ENCODE measurements at places on chromosomes 2 and 18. TPM values are rescaled to one million over a fixed set of nuclear protein-coding genes. Genes with fewer than 3 reads are reported as not detected.
A peak's percentile ranks its signal among the peaks of the same experiment; 100 is the strongest.

The CHRNG gene
- total RNA-seq: not detected

DNA sequence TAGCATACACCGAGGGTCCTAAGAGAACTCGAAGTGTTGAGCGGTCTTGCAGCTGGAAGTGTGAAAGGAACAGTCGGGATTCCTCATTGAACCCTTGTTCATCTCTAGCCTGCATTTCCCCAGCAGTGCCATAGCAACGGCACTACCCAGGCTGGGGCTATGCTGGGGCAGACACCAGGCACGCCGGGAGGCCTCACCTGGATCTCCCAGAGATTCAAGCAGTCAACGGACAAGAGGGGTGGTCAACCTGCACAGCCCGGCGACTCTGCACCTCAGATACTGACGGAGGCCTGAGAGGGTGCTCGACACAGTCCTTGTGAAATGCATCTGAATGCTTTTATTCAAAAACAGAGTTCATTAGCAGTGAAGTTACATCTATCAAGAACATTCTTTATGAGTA is 604.2 kb downstream of the GALR1 start:
- no peak for DNase-seq
- H3K4me1 ChIP-seq: peaks cover 3% of the 10 kb centered on the region
- H3K27ac ChIP-seq: no peak overlapping the region
- no peak overlapping the region for H3K4me3 ChIP-seq
- H3K36me3 ChIP-seq: no peaks in the 10 kb centered on the region

GRCh38 chr2:34737146-34737545 is 1138.0 kb upstream of the FAM98A start:
- H3K27me3 ChIP-seq: peaks cover 13% of the 10 kb centered on the region
- DNase-seq: no peak
- peaks cover 18% of the 10 kb centered on the region for H3K4me1 ChIP-seq
- no peaks in the 10 kb centered on the region for H3K36me3 ChIP-seq
- H3K4me3 ChIP-seq: no peak overlapping the region
- H3K27ac ChIP-seq: no peak overlapping the region

GRCh38 chr2:86254576-86255538 is 55.6 kb downstream of the MRPL35 start:
- H3K4me1 ChIP-seq: no peaks in the 10 kb centered on the region
- DNase-seq: no peak
- no peak overlapping the region for H3K27ac ChIP-seq
- H3K4me3 ChIP-seq: no peak overlapping the region

The MEIS1 gene
- total RNA-seq: 306 TPM

- H3K4me3 ChIP-seq: peak overlapping the region; percentile 99
- H3K27ac ChIP-seq: peak overlapping the region; percentile 99
- peaks cover 29% of the 10 kb centered on the region for H3K36me3 ChIP-seq
- no peak for DNase-seq
- H3K4me1 ChIP-seq: peaks cover 19% of the 10 kb centered on the region
These were observed 571 bp downstream of the EEF1B2 start for GRCh38 chr2:206160125-206160806.

DNA sequence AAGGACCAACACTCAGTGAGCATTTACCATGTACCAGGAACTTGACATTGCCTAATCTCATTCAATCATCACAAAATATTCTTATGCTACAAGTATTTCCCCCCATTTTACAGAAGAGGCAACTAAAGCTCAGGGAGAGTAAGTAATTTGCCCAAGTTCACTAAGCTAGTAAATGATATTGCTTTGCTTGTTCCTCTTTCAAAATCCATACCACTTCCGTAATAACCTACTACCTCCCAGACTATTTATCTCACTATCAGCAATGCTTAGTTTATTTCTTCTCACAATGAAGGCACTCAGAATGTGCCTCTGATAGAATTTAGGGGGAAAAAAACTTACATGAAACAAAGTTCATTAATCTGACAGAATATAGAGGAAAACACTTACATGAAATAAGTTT is 1070.9 kb upstream of the FANCL start:
- H3K4me3 ChIP-seq: no peak overlapping the region
- no peaks in the 10 kb centered on the region for H3K27me3 ChIP-seq
- no peak overlapping the region for H3K27ac ChIP-seq
- no peaks in the 10 kb centered on the region for H3K36me3 ChIP-seq

DNA sequence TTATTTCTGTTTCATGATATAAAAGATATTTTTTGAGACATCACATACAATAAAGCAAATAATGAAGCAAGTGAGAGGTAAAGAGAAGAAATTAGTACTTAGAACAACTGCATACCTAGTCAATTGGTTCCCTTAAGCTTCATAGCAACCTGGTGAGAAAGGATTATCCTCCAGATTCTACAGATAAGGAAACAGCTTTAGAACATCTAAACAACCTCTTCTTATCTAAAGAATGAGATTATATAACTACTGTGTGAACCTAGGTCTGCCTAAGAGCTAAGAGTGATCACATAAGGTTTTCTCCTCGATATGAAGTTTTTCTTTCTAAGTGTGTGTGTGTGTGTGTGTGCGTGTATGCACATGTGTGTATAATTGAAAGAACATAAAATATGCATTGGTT is 265.1 kb downstream of the NOL4 start:
- DNase-seq: no peak
- no peak overlapping the region for H3K4me3 ChIP-seq
- H3K4me1 ChIP-seq: peaks cover 11% of the 10 kb centered on the region
- H3K36me3 ChIP-seq: no peaks in the 10 kb centered on the region
- no peak overlapping the region for H3K27ac ChIP-seq

The BUB1 gene
- total RNA-seq: 25.4 TPM

Measured in progenitor cell of endocrine pancreas (in vitro differentiated cells).